ENCODE measurements at places on chromosomes 5 and 9.

DNA sequence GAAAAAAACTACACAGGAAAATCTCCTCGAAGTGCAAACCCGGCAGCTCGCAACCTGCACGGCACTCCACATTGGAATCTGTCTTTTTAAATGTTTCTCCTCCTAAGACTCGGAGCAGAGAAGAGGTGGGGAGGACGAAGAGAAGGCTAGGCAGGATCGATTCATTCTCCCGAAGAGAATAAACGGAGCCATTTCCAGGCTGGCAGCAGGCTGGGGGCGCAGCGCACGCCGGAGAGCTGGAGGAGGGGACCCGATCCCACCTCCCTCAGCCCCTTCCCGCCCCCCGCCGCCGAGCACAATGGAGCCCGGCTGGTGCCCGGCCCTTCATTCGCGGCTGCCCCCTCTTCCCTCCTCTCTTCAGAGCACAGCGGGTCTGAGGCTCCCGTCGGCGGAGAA lies 628 bp downstream of the HOMER1 start:
- DNase-seq = peak; percentile 52

DNA sequence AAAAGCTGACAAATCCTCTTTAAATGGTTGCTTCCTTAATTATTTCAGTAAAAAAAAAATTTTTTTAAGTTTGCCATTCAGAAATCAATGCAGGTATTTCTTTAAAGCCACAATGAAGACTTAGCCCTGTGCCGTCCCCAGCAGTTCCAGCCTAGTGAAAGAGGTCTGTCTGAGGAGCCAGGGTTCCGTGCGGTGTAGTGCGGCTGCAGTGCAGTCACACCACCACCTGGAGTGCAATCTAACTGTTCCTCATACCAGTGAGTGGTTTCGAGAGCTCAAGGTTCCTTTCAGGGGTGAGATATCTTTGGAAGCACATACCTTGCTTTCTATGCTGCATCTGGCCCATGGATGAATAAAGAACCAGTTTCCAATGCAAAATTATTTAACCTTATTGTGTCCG lies 87.5 kb downstream of the FANCC start:
- no peak for DNase-seq

DNA sequence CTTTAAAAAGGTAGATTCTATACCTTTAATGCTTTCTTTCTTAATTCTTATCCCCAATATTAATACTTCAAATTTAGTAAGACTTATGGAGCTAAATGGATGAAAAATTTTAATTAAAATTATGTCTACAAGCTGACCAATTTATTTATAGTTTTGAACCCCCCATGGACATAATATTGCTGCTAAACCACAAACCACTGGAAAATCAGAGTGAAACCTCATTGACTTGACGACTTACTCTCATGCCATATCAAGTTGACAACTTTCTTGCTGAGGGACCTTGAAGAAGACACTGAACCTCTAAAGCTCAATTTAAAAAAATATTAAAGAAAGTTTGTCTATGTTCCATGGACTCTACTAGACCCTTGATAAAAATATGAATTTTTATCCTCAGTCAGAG lies 653.7 kb downstream of the TLE1 start:
- DNase-seq = no peak

GRCh38 chr5:135738564-135738875 lies 95.9 kb upstream of the SLC25A48 start:
- no peak for DNase-seq

DNA sequence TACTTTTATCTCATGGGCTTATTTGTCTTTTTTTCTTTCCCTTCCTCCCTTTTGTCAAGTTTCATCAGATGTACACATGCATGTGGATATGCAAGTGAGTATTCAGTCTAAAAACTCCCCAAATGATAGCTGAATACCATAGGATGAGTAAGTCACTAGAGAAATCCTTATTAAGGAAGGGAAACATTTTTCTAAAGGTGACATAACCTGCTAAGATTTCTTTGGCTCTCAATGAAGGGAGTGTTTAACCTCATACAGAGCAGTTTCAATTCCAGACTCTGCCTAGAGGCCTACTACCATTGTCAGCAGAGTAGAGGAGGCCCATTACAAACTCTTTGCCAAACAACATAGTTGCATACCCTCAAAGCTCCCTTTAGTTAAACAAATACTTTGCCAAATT lies 192.4 kb downstream of the ARHGEF28 start:
- no peak for DNase-seq

DNA sequence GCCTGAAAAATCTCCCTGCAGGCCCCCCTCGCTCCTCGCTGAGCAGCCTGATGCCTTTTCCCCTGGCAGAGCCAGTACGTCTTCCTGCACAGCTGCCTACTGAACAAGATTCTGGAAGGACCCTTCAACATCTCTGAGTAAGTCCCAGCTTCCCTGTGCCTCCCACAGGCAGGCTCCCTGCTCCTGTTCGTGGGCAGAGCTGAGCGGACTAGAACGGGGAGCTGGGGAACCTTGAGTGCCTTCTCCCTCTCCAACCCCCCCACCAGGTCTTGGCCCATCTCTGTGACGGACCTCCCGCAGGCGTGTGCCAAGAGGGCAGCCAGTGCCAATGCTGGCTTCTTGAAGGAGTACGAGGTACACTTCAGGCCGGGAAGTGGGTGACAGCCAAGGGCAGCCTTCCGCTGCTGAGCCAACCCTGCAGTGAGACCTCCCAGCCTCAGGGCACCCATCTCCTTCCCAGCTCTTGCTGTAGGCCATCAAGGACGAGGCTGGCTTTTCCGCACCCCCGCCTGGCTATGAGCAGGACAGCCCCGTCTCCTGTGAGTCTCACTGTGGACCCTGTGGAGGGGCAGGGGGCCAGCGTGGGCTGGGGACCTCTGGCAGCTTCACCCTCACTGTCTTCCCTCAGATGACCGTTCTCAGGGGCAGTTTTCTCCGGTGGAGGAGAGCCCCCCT lies 21.1 kb upstream of the SPTLC1 start:
- DNase-seq = no peak

GRCh38 chr9:129867136-129868022 lies 32.1 kb downstream of the USP20 start:
- no peak for DNase-seq

DNA sequence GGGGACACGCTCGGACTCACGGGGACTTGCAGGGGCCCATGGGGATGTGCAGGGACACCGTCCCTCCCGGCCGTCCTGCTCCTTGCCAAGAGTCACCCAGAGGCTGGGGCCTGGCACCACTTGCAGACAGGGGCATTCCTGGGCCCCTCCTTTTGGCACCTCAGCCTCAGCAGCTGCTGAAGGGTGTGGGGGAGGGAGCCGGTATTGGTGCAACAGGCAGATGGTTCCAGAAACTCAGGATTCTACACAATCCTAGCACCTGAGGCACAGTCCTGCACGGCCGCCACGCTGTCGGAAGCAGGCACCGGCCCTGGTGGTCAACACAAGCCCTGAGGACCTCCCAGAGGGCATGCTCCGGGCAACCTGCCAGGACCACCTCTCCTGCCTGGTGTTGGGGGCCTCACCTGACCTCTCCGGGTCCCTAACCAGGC lies 19.3 kb upstream of the SLC12A7 start:
- DNase-seq = no peak

DNA sequence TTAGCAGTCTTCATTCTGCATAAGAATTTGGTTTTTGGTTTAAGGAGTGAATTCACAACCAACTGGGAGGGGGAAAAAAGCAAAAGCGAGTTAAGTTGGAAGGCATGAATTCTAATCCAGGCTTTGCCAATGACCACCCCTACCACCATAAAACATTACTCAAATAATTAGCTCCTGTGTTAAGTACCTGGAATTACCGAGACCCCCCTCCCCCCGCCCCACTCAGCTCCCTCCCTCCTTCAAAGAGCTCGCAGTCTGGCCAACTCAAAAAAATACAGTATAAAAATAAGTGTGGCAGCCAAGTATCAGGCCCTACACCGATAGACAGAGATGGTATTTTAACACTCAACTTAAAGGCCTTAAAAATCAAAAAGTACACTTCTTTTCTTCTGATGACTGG lies 492 bp downstream of the ATG12 start:
- DNase-seq = no peak

- DNase-seq = no peak
Measured at GRCh38 chr5:98110282-98110691, 663.2 kb upstream of the RGMB start.

DNA sequence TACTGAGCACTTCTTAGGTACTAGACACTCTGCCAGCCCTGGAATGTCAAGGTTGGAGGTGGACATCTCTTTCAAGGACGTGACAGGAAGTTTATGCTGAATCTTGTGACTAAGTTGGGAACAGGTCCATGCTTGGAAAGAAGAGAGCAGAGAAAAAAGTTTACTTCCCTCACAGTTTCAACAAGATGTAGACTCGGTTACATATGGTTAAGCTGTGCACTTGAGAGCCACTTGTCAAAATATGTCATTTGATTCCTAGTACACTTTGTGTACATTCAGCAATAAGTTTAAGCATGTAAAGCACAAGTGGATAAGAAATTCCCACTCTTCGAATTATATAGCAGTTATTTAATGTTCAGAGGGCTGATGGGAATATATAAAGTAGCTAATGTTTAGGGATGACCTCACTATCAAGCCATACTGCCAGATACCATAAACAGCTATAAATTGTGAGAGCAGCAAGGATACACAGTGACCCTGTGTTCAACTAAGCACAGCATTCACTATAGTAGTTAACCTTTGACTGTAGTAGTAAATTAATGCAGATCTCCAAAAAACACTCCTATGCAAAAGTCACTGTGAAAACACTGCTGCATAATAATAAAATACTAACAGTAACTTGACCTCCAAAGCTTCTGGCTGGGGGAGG lies 1944.6 kb upstream of the WWC1 start:
- no peak for DNase-seq

DNA sequence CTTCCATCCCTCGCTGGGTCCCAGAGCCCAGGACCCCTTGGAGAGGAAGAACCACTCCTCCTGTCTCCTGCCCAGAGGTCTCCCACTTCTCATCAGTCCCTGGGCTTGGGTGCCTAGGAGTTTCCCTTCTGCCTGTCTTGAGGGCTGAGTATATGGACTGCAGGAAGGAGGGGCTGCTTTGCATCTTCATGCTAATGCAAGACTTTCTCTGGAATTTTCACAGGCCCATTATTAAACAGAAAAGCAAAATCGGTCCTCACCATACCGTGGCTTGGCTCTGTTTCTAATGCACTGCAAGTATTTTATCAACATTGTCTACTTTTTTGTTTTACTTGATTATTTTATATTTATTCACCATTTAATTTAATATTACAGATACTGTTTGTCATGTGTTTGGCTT lies 34.5 kb downstream of the TRIO start:
- DNase-seq = no peak

DNA sequence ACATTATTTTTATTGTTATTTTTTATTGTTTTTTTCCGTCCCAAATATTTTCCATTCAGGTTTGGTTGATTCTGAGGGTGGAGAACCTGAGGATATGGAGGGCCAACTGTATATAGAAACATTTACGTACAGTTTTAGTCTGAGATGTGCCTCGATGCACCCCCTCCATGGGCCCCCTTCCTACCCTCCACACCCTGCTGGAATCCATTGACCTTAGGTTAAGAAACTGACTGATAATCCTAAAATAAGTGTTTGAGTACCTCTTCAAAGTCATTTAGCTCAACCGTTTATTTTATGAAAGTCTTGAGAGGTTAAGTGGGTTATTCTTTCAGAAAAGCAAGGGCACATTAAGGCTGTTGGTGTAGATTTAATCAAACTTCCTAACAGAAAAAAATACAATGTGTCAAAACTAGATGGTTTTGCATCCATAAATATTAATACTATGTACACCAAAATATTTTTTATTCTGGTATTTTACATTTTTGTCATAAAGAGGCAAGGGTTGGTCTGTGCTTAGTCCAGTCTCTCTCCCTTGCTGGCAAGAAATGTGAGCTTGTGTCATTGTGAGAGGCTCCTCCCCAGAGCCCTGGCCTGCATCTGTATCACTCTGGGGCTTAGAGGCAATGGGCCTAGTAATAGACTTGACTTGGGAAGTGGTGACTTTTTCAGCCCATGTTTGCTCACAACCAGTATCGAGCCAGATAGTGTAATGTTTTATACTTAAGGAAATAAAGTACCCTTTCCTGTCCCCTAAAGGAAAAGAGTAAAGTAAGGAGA lies 15.7 kb downstream of the MTRR start:
- peak; percentile 91 for DNase-seq

DNA sequence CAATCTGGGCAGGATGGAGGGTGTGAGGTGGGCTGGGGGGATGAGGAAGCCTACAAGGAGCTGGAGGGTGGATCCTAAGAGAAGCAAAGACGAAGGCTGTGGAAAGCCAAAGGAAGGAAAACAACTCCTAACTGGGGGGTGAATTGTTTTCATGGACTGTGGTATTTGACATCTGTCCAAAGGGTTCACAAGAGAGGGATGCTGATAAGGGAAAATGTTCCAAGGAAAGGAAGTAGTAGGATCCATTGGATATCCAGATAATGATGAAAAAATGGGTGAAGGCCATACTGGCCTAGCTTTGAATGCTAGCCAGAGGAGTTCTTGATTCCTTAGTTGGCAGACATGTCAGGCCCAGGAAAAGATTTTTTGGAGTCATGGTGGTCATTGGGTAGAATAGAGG lies 51.8 kb upstream of the FOXI1 start:
- no peak for DNase-seq

DNA sequence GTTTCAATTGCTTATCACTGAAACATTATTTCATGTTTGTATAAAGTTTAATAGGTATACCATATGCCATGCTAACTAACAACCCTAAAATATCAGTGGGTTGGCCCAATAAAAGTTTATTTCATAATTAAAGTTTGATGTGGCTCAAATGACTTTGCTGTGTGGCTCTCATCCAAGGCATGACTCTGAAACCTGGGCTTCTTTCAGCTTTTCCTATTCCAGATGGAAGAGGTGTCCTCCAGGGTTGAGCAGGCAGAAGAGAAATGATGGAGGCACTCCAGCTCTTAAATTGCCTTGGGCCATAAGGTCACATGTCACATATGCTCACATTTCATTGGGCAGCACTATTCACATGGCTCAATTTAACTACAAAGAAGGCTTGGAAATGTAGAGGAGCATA lies 101.9 kb downstream of the MACIR start:
- DNase-seq = no peak

DNA sequence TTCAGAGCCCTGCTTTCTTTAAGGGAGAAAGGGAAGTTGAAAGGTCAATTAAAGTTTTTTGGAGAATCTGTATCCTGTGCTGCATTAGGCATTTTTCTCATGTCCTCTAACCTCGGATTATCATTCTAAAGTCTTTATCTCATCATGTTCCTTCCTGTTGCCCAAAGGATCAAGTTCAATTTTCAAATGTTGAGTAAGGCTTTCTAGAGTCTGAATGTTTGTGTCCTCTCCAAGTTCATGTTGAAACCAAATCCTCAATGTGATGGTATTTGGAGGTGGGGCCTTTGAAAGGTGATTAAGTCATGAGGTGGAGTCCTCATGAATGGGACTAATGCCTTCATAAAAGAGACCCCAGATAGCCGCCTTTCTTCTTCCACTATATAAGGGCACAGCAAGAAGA lies 20.2 kb upstream of the TNC start:
- no peak for DNase-seq

DNA sequence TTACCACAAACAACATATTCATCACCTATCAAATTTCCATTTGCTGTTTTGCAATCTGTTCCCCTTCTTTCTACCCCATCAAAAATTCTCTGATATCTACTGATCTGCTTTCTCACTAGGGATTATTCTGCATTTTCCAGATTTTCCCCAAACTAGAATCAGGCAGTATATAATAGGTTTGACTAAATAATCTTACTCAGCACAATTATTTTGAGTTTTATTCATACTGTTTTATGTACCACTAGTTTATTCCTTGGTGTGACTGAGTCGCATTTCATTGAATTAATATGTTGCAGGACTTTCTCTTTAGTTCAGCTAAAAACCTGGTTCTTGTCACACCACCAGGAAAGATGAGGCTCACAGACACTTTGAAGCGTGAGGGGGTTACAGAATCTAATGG lies 131.4 kb downstream of the CYLC2 start:
- no peak for DNase-seq

Measured in NCI-H1417 (cell line).